GM23248 (cell line): ENCODE measurements at places on chromosomes 5 and 9.
A peak's percentile ranks its signal among the peaks of the same experiment; 100 is the strongest.

GRCh38 chr5:120790339-120790738 is 326.2 kb downstream of the PRR16 start:
- no peaks in the 10 kb centered on the region for H3K36me3 ChIP-seq
- no peaks in the 10 kb centered on the region for H3K27me3 ChIP-seq
- no peak overlapping the region for H3K27ac ChIP-seq
- H3K4me1 ChIP-seq = peaks cover 7% of the 10 kb centered on the region; the same call in 1 of the 2 replicates

GRCh38 chr5:172564188-172564587 is 76.9 kb upstream of the NEURL1B start:
- H3K4me1 ChIP-seq = 0 out of 2 replicates have a peak, but pooled peaks cover 3% of the 10 kb centered on the region
- H3K36me3 ChIP-seq = no peaks in the 10 kb centered on the region
- peaks cover 42% of the 10 kb centered on the region for H3K27me3 ChIP-seq
- no peak overlapping the region for H3K4me3 ChIP-seq
- no peak for DNase-seq

GRCh38 chr5:139205124-139205523 is 7.0 kb upstream of the SIL1 start:
- DNase-seq = no peak
- no peaks in the 10 kb centered on the region for H3K4me1 ChIP-seq
- no peak overlapping the region for H3K27ac ChIP-seq
- no peaks in the 10 kb centered on the region for H3K36me3 ChIP-seq
- no peak overlapping the region for H3K4me3 ChIP-seq

- H3K27ac ChIP-seq = peak overlapping the region; percentile 89
- H3K4me1 ChIP-seq = peaks cover 50% of the 10 kb centered on the region
- H3K27me3 ChIP-seq = no peaks in the 10 kb centered on the region
- DNase-seq = peak; percentile 97
- peak overlapping the region; percentile 52 for H3K4me3 ChIP-seq
Observed at GRCh38 chr5:78547731-78548615, 100.6 kb downstream of the LHFPL2 start.

DNA sequence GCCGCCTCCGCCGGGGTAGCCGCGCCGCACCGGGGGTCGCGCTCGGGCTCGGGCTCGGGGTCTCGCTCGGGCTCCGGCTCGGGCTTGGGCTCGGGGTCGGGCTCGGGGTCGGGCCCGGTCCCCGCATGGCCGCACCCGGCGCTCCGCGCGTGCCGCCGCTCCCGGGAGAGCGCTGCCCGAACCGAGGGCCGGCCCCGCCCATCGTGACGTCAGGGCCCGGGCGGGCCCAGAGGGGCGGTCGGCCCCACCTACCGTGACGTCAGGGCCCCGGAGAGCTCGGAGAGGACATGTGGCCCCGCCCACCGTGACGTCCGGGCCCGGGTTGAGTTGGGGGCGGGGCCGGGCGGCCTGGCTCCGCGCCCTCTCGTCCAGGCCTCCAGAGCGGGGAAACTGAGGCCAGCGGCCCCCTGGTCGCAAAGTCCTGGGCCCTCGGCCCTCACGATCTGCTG is at the start of gene NSMF:
Gene NSMF, minus strand, starts transcription at position 183 of the 449 bp plus-strand sequence. CDS start 232 bp downstream, outside the sequence.
- H3K27ac ChIP-seq = no peak within 1 kb of the TSS
- H3K36me3 ChIP-seq = no peaks in the 10 kb centered on the region
- peak; percentile 96 for DNase-seq
- H3K4me3 ChIP-seq = peak within 1 kb of the TSS; percentile 83

GRCh38 chr5:173498739-173499470 is 117.5 kb downstream of the BOD1 start:
- no peaks in the 10 kb centered on the region for H3K27me3 ChIP-seq
- no peak for DNase-seq
- 0 out of 2 replicates have a peak overlapping the region, but pooled peaks have one; percentile 38 for H3K27ac ChIP-seq
- H3K4me3 ChIP-seq = peak overlapping the region; percentile 62

DNA sequence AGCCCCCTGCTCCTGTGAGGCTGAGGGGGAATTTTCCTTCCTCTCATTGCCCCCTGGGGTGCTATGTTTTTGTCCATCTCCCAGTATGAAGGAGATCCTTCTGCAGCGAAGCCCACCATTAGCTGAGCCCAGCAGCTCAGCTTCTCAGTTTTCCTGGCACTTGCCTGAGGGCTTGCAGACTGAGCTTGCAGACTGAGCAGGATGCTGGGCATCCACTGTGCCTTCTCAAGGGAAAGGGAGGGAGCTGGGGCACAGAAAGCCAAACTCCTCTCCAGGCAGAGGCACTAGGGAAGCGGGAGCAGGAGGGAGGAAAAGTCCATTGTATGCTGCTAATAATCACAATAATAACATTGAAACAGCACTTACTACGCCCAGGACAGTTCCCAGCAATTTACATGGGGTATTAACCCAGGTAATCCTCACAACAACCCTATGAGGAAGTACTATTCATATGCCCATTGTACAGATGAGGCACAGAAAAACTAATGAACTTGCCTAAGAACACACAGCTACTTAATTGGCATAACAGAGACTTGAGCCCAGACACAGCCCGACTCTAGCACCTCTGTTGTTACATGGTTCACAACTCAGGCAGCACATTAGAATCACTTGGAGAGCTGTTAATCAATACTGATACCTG is 86.9 kb upstream of the SSBP2 start:
- no peak for DNase-seq
- H3K27ac ChIP-seq = no peak overlapping the region
- no peaks in the 10 kb centered on the region for H3K27me3 ChIP-seq
- no peak overlapping the region for H3K4me3 ChIP-seq
- no peaks in the 10 kb centered on the region for H3K36me3 ChIP-seq

DNA sequence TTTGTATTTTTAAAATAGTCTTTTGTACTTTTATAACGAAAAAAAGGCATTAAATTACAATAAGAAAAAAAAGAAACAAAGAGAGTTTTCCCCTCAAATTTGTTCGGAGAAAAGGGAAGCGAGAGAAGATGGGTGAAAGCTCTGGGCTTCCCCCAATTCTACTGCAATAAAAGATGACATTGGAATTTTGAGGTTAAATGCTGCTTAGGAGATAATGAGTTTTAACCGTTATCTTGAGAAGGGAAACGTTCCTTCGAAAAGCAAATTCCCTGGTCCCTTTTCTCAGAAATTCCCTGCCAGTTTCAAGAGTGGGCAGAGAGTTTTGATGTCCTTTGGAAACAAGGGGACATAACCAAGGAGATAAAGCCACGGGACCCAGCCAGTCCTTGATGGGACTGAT is 18.4 kb upstream of the ERGIC1 start:
- H3K4me1 ChIP-seq = peaks cover 18% of the 10 kb centered on the region
- H3K27me3 ChIP-seq = no peaks in the 10 kb centered on the region
- DNase-seq = no peak
- H3K27ac ChIP-seq = no peak overlapping the region
- no peak overlapping the region for H3K4me3 ChIP-seq

DNA sequence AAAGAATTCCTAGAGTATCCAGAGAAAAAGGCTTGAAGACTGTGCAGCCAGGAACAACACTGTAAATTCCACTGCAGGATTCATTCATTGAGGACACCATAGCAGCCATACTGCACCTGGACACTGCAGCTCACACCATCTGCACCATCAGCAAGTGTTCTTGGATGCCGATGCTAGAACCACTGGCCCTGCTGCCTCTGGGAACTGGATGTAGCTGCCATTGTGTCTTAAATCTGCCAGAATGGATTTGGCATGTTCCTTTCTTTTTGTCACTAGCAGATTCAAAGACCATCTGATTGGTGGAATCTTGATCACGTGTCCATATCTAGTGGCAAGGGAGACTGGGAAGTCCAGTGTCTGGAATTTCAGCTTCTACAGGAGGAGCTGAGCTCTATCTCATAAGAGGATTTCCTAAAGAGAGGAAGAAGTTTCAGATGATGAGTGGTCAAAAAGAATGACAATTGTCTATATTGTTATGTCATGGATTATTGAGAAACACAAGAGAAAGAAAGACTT is 278.3 kb upstream of the ANKRD55 start:
- DNase-seq = no peak
- no peaks in the 10 kb centered on the region for H3K27me3 ChIP-seq
- no peaks in the 10 kb centered on the region for H3K4me1 ChIP-seq

DNA sequence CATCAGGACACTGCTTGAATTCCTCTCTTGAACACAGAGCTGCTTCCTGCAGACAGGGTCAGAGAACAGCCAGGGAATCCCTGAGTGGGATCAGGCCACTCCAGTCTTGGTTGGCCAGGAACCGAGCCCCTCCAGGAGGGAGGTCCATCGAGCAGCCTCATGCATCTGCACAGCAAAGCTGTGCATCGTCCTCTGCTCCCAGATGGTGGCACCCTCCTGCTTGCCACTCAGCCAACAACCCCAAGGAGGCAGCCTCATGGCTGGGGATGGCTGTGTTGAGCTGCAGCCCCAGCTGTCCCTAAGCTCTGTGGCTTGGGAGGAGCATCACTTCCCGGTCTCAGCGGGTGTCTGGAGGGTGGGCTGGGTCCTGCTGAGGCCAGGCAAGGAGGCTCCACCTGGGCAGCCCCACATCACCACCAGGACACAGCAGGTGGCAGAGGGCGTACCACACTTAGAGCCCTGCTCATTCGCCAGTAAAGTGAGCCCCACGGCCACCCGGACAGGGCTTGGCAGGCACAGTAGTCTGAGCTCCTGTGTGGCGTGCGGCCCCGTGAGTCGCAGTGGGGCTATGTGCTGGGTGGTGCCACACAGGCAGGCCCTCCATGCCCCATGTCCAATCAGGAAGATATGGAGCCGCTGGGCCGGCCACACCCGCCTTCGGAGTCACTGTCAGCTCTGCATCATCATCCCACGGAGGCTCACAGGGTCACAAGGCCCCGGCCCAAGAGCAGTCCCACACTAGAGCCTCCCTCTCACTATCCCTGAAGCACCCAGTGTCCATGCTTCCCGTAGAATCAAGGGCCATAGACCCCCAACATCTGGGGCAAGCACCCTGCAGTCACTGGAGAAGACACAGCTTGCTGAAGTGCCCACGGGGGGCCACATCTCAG is 11.9 kb downstream of the LPCAT1 start:
- no peaks in the 10 kb centered on the region for H3K27me3 ChIP-seq
- peak; percentile 93 for DNase-seq
- peak overlapping the region; percentile 73 for H3K27ac ChIP-seq
- H3K4me3 ChIP-seq = no peak overlapping the region
- peaks cover 19% of the 10 kb centered on the region for H3K4me1 ChIP-seq

DNA sequence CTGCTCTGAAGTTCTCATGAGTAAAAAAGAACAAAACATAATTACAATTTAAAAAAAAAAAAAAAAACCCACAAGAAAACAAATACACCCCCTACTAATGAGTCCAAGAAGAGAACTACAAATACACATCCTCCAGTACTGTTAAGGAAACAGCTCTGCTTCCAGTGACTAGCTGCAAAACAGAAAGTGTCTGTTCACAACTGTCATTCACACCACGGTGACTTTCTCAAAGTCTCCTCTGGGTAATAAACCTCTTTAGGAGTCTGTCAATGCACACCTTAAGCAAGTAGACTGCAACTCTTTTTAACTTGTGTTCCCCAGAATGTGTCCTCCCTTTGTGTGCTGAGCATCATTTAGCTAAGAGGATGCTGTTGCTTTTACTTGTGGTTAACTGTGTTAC is 6.2 kb downstream of the REEP5 start:
- H3K27me3 ChIP-seq = no peaks in the 10 kb centered on the region
- no peak overlapping the region for H3K27ac ChIP-seq

DNA sequence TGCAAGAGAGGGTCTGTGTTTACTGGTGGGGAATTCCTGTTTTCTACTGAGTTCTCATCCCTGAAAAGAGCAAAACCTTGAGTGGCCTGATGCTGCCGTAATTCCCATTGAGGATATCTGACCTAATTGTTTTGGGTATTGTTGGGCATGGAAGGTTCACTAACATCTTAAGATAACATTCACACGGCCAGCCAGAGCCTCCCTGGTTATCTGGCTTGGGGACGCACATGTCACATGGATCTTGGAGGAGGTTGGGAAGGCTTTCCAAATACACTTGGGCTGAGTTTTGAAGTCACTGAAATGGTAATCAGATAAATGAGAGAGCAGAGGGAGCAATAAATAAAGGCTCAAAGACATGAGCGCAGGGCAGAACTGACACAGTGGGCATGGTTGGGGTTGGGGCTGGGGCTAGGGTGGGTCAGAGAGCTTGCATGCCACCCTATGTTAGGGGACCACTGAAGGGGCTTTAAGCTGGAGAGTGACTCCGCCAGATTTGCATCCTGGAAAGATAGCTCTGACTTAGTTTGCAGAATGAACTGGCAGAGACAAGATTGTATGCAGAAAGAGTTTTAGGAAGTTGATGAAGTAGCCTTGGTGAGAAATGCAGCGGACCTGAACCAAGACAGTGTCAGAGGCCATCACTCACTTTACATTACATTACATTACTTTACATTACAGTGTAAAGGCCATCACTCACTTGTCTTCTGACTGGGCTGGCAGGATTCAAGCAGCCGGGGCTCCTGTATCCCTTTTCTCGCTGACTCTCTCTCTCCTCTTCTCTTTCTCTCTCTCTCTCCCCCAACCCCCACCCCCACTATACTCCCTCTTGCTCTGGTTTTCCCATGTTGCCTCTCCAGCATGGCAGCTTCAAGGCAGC is 24.2 kb downstream of the SLC1A1 start:
- no peaks in the 10 kb centered on the region for H3K36me3 ChIP-seq
- no peak overlapping the region for H3K27ac ChIP-seq
- peaks cover 34% of the 10 kb centered on the region for H3K4me1 ChIP-seq
- DNase-seq = no peak
- H3K27me3 ChIP-seq = no peaks in the 10 kb centered on the region
- no peak overlapping the region for H3K4me3 ChIP-seq

- no peak overlapping the region for H3K4me3 ChIP-seq
- H3K4me1 ChIP-seq = peaks cover 9% of the 10 kb centered on the region
- no peak overlapping the region for H3K27ac ChIP-seq
- no peaks in the 10 kb centered on the region for H3K36me3 ChIP-seq
Observed at GRCh38 chr9:87857948-87858335, 24.7 kb upstream of the SPATA31E1 start.

DNA sequence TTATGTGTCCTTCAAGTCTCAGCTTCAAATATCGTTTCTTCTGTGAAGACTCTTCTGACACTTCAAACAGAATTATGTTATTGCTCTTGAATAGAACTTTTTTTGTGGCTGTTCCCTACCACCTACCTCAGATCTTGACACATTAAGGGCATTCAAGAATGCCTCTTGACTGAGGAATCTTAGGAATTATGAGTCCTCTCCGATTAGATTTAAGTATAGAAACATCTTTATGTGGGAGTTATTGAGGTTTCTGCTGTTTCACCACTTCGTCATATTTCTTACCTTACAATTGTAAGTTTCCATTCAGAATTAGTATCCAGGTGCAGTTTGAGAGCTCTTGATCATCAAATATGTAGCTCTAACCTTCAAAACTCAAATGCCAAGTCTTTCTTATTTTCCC is 324.2 kb upstream of the NUDT12 start:
- no peak overlapping the region for H3K4me3 ChIP-seq
- H3K27ac ChIP-seq = no peak overlapping the region
- no peak for DNase-seq
- no peaks in the 10 kb centered on the region for H3K27me3 ChIP-seq

- no peaks in the 10 kb centered on the region for H3K27me3 ChIP-seq
- H3K27ac ChIP-seq = peak overlapping the region; percentile 36
- peaks cover 20% of the 10 kb centered on the region for H3K4me1 ChIP-seq
- H3K4me3 ChIP-seq = no peak overlapping the region
- DNase-seq = peak; percentile 80
Observed at GRCh38 chr5:36982146-36982545, 105.6 kb downstream of the NIPBL start.

DNA sequence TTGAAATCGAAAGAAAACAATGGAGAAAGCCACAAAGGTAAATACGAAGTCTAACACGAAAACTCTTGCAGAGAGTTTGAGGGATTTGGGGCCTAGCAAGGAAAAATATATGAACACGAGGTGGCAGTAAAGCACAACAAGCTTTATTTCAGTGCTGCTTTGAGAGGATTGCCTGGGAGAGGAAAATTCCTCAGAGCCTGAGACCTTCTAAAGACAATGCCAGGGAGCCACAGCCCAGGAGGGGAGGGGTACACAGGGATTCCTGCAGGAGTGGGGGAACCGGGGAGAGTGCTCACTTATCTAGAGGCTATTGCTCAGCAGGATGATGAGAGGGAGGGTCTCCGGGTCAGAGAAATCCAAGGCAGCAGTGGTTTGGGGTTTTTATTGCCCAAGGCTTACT is 134.9 kb upstream of the ADCY2 start:
- H3K27ac ChIP-seq = no peak overlapping the region
- H3K36me3 ChIP-seq = no peaks in the 10 kb centered on the region
- H3K4me1 ChIP-seq = no peaks in the 10 kb centered on the region
- H3K4me3 ChIP-seq = no peak overlapping the region
